ENCODE measurements at places on chromosomes 16 and 17. TPM values are rescaled to one million over a fixed set of nuclear protein-coding genes. Genes with fewer than 3 reads are reported as not detected.

GRCh38 chr16:73000020-73000906 lies 47.7 kb downstream of the ZFHX3 start:
- H3K27me3 ChIP-seq: no peaks in the 10 kb centered on the region
- no peaks in the 10 kb centered on the region for H3K4me1 ChIP-seq
- H3K27ac ChIP-seq: no peak overlapping the region
- no peak for DNase-seq

CD300H gene
- total RNA-seq: not detected

WNT3 gene
- total RNA-seq: 2.0 TPM

GLIS2 gene
- 17.4 TPM for total RNA-seq

All from H1 (cell line).